H7 (cell line): ENCODE measurements at places on chromosomes 1 and 21. TPM values are rescaled to one million over a fixed set of nuclear protein-coding genes. Genes with fewer than 3 reads are reported as not detected.
A peak's percentile ranks its signal among the peaks of the same experiment; 100 is the strongest.

TMPRSS3 gene
- total RNA-seq, result not detected in 2 replicates

DNA sequence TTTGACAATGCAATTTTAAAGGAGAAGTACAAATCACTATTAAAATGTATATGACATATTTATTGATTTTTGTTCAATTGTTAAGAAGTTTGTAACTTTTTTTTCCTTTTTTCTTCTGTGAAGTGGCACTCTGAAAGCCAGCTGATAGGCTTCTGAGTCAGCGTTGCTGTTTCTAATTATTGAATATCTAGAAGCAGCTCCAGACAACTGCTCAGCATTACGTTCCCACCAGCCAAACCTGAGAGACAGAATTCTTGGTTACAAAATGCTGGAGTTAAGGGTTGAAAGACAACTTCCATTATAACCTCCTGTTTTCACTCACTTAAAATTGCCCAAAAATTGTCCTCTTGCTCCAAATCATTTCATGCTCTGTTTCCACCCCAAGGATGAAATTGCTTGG is 31.4 kb upstream of the LMX1A start:
- DNase-seq, result no peak

DIO1 gene
- 0.41 TPM in 1 of 2 replicates, not detected in the other for total RNA-seq

STRIP1 gene
- 55.6 and 65.8 TPM in 2 replicates for total RNA-seq

MYCL gene
- total RNA-seq, result 49.0 and 52.5 TPM in 2 replicates

DNA sequence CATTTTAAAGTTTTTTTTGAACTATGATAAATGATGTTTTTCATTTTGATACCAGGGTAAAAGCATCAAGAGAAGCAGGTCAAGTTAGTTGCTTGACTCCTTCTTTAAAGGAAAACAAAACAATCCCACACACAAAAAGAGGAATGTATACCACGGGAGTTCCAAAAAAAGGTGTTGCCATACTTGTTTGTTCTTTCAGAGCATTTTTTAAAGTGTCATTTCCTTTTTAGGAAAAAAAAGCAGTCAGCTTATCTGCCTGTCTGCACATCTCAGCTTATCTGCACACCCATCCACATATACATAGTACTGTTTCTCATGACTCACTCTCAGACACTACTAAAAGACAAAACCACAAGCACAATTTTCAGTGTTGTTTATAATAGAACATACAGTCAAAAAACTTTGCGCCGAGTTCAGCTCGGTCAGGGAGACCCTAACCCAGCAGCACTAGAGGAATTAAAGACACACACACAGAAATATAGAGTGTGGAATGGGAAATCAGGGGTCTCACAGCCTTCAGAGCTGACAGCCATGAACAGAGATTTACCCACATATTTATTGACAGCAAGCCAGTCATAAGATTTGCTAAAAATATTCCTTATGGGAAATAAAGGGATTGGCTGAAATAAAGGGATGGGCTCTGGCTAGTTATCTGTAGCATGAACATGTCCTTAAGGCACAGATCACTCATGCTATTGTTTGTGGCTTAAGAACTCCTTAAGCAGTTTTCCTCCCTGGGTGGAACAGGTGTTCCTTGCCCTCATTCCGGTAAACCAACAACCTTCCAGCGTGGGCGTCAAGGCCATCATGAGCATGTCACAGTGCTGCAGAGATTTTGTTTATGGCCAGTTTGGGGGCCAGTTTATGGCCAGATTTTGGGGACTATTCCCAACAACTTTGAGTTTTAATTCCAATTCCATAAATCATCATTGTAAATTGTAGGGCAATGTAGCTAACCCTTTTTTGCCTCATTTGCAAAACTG is 11.4 kb upstream of the MNDA start:
- no peak for DNase-seq

GRCh38 chr1:111045033-111045722 is 81.5 kb upstream of the LRIF1 start:
- DNase-seq, result no peak

GRCh38 chr1:94721240-94721639 is 98.9 kb upstream of the SLC44A3 start:
- DNase-seq, result no peak

DNA sequence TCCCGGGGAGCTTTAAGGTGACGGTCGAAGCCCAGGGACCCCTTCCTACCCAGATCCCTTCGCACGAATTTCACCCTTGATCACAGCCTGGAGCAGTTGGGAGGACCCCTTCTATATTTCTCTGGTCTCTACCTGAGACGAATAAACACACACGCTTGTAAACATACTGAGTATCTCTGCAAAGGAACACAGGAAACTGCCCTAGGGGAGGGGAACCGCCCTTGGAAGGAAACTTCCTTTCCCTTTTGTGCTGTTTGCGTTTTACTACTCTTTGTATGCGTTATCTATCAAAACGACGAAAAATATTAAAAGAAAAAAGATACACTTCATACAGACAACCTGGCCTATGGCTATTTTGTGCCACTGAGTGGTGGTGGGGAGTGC is 750 bp downstream of the NECAP2 start:
- DNase-seq, result no peak

DNA sequence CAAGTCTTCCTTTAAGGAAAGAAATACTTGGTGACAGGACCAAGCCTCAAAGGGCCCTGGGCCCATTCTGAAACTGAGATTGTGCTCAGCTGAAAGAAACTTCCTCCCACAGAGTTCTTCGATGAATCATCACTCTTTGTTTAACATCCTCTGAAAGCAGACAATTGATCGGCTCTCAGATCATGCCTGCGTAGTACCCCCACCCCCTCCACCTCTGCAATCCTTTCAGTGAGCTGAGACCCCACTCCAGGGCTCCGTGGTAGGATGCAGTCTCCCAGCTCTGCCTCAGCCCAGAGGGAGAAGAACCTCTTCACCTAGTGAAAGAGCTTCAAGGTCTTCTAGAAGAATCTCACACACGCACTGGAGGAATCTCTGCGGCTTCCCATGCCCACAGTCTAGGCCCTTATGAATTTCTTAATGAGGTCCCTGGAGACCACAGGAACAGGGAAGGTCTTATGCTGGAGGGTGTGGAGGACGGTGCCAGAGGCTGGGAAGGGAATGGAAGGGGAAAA is 104.9 kb upstream of the SOD1 start:
- peak; percentile 67 for DNase-seq

GRCh38 chr1:109933856-109934711 is 23.4 kb downstream of the CSF1 start:
- peak; percentile 6 for DNase-seq

DNA sequence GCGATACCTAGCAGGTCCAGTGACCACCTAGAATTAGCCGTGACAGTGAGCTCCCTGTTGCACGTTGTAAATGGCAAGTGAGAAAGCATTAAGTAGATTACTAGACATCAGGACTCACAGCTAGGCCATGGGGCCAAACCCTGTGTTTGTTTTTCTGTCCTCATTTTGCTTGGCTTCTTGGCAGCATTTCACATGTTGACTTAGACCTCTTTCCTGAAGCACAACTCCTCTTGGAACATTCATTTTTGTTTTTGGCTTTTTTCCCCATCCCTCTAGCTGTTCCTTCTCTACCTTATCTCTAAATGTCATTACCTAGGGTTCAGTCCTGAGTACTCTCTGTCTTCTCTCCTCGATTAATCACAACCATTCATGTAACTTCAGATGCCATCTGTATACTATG is 16.9 kb upstream of the PTPN14 start:
- no peak for DNase-seq

DNA sequence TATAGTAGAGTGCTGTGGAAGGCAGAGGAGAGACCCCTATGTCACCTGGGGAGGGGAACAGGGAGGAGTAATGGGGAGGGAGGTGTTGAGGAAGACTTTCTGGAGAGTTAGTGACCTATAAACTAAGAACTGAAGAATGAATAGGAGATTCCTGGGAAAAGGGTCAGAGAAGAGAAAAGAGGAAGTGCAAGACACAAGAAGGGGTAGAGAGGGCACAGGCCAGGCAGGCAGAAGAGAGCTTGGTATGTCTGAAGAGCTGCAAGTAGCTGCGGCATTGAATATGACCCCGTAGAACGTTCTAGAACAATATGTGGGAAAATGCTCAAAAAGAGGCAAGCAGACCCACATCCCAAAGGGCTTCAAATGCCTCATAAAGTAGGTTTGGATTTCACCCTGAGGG is 361.2 kb downstream of the PRDM2 start:
- no peak for DNase-seq

PTPN22 gene
- total RNA-seq, result not detected in 2 replicates

GRCh38 chr1:115924770-115925169 is 51.5 kb upstream of the SLC22A15 start:
- DNase-seq, result peak; percentile 31

GRCh38 chr1:86616871-86617270 is 70.0 kb downstream of the CLCA4 start:
- DNase-seq, result no peak

DNA sequence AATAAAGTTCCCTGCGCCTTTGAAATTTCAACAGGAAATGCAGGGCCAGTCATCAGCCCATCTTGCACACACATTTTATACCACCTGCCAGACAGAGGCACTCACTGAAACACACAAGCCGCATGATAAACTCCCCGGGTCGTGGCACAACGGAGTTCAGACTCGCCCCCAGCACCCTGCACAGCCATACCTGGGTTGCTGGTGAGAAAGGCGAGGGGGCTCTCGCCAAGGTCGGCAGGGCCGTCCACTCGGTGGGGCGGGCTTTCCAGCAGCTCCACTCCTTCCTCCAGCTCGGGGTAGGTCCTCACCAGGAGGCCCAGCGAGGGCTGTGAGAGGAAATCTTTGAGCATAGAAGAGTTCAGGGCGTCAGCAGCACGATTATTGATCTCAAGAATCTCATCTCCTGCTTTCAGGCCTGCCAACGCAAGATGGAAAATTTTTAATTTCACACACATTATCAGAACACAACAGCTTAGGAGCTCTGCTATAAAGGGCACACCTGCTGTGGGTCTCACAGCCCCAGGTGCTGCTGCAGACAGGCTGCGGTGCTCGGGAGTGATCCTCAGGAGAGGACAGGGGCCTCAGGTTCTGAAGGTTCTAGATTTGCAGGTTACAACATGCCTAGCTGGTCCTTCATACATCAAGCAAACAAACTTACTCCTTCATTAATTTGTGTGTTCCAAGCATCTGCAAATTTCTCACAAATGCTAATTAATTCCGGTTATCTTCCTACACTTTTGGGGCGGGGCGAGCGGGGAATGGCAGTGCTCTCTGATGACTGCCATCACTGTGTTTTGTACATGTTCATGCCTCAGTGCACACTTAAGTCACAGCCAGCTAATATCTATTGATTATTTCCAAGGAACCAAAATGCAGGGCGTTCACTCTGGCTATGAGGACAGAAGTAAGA is 144.2 kb upstream of the KRTAP19-8 start:
- DNase-seq, result no peak

DNA sequence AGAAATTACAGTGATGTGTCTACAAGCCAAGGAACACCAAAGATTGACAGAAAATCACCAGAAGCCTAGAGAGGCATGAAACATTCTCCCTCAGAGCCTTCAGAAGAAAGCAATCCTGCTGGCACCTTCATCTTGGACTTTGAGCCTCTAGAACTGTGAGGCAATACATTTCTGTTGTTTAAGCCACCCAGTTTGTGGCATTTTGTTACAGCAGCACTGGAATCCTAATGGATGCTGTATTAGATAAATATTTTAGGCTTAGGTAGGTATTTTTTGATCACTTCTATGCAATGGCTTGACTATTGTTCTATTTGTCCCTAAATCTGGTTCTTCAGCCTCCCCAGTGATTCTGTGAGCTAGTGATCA is 453.1 kb downstream of the LTN1 start:
- DNase-seq, result no peak
